ENCODE measurements at places on chromosomes 1 and 21. TPM values are rescaled to one million over a fixed set of nuclear protein-coding genes. Genes with fewer than 3 reads are reported as not detected.
A peak's percentile ranks its signal among the peaks of the same experiment; 100 is the strongest.

DNA sequence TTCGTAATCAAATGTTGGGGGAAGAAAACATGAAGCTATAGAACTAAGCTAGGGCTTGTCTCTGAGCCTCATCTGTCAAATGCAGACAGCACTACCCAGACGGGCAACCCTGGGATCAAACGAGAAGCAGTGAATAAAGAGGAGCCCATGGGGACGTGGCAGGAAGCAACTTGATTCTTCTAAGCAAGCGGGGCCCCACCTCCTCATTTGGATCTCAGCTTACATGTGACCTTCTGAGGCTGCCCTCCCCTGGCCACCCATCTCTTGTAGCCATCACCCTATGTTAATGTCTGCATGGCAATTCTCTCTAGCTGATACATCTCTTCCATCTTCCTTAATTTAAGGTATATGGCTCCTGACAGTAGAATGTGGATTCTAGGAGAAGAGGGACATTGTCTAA is 171.3 kb downstream of the IGSF21 start:
- DNase-seq, result no peak

The LIPI gene
- 0.21 TPM for polyA plus RNA-seq

- no peak for DNase-seq
Observed at GRCh38 chr21:33815143-33815707, 100.4 kb downstream of the ATP5PO start.

DNA sequence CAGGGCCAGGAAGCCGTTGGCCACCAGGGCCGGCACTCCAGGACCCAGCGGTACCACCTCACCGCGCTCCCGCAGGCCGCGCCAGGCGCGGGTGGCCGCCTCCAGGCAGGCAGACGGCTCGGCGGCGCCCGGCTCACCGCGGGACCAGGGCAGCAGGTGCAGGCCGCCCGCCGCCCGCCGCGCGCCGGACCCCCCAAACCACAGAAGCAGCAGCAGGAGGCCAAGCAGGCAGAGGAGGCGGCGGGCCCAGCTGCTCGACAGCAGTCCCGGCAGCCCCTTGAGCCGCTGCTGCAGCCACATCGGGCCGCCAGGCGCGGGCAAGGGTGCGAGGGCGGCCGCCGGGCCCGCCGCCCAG is 312 bp downstream of the KIAA2013 start:
- DNase-seq, result no peak

The NFASC gene
- polyA plus RNA-seq, result 10.1 TPM

GRCh38 chr1:50527249-50527986 is 104.2 kb upstream of the DMRTA2 start:
- no peak for DNase-seq

DNA sequence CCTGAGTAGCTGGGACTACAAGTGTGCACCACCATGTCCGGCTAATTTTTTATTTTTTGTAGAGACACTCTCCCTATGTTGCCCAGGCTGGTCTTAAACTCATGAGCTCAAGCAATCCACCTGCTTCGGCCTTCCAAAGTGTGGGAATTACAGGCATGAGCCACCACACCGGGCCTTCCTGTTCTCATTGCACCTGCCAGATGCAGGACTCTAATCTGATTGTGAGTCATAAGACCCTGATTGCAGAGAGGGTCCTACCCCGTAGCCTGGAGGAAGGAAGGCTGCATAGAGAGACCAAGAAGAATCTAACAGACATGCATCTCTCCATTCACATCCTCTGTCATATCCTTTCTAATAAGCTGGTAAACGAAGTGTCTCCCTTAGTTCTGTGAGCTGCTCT is 19.5 kb upstream of the CGN start:
- DNase-seq, result no peak

The SLC44A5 gene
- polyA plus RNA-seq, result 3.7 TPM

The FALEC gene
- polyA plus RNA-seq, result 0.31 TPM

The S100A7A gene
- polyA plus RNA-seq, result not detected

The GNAT2 gene
- polyA plus RNA-seq, result not detected

DNA sequence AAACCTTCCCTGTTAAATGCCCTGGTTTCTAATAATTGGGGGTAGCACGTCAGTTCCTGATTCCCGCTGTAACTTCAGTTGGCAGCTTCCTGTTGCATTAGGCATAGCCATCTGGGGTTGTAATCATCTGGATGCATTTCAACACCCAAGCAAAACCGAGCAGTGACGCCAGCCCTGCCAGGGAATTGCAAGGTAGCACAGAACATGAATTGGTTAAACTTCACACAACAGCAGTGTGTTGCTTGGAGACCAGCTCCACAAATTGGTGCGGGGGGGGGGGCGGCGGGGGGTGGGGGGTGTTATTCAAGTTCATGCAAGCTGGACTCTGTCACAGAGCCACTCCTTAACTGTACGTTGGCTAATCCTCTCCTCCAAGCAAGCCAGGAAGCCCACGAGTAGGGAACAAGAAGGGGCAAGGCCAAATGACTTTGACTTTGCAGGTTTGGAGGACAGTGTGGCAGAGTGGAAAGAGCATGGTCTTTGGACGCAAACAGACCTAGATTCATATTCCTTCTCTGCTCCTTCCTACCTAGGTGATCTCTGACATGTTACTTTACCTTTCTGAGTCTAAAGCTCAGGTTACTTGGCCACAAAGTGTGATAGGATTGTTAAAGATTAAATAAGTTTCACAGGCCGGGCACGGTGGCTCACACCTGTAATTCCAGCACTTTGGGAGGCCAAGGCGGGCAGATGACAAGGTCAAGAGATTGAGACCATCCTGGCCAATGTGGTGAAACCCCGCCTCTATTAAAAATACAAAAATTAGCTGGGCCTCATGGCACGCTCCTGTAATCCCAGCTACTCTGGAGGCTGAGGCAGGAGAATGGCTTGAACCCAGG is 4.7 kb downstream of the LAX1 start:
- DNase-seq, result peak; percentile 96

All from large intestine (tissue), 12 donors.